ENCODE measurements at places on chromosomes 2 and 18.

GRCh38 chr18:57231864-57232263 is 85.0 kb downstream of the BOD1L2 start:
- no peak for DNase-seq

DNA sequence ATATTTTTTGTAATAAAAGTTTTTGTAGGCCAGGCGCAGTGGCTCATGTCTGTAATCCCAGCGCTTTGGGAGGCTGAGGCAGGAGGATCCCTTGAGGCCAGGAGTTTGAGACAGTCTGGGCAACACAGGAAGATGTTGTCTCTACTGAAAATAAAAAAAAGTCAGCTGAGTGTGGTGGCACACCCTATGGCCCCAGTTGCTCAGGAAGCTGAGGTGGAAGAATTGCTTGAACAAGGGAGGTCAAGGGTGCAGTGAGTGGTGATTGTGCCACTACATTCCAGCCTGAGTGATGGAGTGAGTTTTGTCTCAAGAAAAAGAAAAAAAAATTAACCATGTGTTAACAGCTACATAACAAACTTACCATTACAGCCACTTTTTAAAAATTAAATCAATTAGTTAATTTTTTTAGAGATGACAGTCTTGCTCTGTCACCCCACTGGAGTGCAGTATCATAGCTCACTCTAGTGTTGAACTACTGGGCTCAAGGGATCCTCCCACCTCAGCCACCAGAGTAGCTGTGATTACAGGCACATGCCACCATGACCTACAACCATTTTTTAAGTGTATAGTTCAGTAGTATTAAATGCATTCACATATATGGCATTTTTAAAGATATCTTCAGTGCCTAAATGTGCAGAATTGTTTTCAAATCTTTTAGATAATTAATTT is 67.2 kb upstream of the ACYP2 start:
- no peak for DNase-seq

DNA sequence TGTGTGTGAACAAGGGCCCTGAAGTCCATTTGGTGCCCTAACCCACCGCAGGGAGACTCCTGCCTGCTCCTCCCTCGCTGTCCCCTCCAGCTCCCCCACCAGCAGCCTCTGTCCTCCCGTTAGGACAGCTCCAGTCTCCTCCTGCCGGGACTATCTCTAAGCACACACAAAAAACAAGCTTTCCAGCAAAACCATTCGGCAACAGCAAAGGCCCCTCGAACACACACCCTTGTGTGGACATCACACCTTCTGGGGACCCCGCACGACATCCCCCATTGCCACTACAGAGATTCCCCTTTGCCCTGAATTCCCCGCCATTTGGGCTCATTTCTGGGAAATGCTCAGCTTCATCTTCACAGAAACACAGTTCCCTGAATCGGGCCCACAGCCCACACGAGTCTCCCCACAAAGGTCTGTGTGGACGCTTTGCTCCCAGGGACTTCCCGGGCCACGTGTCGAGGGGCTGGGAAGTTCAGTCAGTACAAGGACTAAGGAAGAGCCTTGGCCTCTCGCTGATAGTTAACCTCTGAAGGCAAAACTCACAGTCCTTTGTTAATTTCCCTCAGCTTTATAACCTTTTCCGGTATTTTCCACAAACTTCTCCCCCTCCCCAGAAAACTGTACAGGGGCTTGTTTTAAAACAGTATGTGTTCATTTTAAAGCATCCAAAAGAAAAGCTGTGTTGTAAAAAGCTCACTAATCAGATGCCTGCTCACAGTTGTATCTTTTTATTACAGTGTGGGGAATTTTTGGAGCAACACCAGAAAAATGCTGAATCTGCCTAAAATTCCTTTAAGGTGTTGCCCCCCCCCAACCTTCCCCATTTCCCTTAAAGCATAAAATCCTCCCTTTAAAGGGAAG is 25.9 kb downstream of the SMAD7 start:
- no peak for DNase-seq

DNA sequence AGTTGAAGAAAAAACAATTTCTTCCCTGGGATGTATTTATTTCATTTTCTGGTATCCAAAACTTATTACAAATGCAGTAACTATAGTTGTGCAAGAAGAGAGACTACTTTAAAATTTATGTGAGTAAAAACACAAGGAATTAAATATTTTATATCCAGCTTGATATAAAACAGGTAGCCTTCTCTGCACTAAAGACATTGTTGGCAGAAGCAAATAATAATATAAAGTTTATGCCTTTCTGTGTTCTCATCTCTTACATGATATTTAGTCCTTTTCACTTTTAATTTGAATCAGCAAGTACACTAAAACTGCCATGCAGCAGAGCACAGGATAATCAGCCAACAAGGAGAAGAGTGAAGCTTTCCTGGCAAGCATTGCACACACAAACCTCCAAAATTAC is 352.7 kb downstream of the ARL6IP6 start:
- no peak for DNase-seq
